Prostate gland (tissue), 2 donors: ENCODE measurements at places on chromosomes 12 and 14.
A peak's percentile ranks its signal among the peaks of the same experiment; 100 is the strongest.

DNA sequence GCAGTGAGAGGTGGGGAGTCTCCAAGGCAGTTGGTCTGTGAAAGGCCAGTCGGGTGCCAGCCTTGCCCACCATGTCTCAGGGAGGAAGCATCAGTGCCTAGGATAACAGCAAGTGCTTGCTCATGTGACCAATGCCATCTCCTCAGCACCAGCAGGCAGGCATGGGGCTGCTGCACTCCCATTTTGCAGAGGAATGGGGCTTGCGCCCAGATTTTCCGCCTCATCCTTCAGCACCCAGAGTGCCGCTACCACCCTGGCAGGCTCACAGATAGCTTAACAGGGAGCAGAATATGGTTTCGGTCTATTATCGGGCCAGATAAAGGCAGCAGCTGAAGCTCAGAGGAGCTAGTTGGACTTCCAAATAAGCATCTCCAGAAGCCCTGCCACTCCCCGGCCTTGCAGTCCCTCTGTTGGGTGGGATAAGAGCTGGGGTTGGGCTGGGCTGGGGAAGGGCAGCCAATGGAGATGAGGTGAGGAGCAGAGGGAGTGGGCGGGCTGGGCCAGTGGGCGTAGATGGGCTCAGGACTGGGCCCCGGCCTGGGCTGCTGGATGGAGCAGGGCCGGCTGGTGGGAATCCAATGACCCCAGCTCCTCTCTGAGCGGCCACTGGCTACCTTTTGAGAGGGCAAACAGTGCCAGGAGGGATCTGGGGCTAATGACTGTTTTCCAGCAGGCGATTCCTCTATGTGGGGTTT lies 8.4 kb upstream of the KRT80 start:
- H3K36me3 ChIP-seq = no peaks in the 10 kb centered on the region
- no peaks in the 10 kb centered on the region for H3K4me1 ChIP-seq
- H3K27ac ChIP-seq = no peak overlapping the region
- no peak for DNase-seq
- H3K27me3 ChIP-seq = no peaks in the 10 kb centered on the region

- no peaks in the 10 kb centered on the region for H3K36me3 ChIP-seq
- H3K27ac ChIP-seq = peak overlapping the region; percentile 61
- no peak for DNase-seq
- H3K27me3 ChIP-seq = no peaks in the 10 kb centered on the region
These were observed 7.3 kb upstream of the ZNF740 start for GRCh38 chr12:53173085-53173715.

DNA sequence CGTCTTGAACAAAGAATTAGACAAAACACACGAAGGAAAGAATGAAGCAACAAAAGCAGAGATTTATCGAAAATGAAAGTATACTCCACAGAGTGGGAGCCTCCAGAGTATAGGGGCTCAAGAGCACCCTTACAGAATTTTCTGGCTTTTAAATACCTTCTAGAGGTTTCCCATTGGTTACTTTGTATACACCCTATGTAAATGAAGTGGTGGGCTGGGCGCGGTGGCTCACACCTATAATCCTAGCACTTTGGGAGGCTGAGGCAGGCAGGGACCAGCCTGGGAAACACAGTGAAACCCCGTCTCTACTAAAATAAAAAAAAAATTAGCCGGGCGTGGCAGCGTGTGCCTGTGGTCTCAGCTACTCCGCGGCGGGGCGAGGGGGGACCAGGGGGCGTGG lies 13.1 kb upstream of the DNM1L start:
- no peaks in the 10 kb centered on the region for H3K4me1 ChIP-seq
- H3K36me3 ChIP-seq = no peaks in the 10 kb centered on the region
- no peak overlapping the region for H3K4me3 ChIP-seq
- no peak for DNase-seq

- no peaks in the 10 kb centered on the region for H3K4me1 ChIP-seq
- no peak overlapping the region for H3K4me3 ChIP-seq
- H3K27ac ChIP-seq = no peak overlapping the region
- no peak for DNase-seq
These were observed 321.0 kb downstream of the BCL11B start for GRCh38 chr14:98951031-98951430.

- H3K4me3 ChIP-seq = no peak overlapping the region
- no peaks in the 10 kb centered on the region for H3K36me3 ChIP-seq
- peak overlapping the region; percentile 29 for H3K27ac ChIP-seq
- H3K4me1 ChIP-seq = peaks cover 8% of the 10 kb centered on the region
- DNase-seq = no peak
These were observed 46.6 kb upstream of the PLEKHG6 start for GRCh38 chr12:6263931-6264330.

GRCh38 chr14:72186523-72186922 lies 254.3 kb downstream of the RGS6 start:
- no peak overlapping the region for H3K4me3 ChIP-seq
- no peaks in the 10 kb centered on the region for H3K27me3 ChIP-seq
- no peaks in the 10 kb centered on the region for H3K4me1 ChIP-seq
- DNase-seq = no peak
- no peaks in the 10 kb centered on the region for H3K36me3 ChIP-seq
- H3K27ac ChIP-seq = no peak overlapping the region

- DNase-seq = no peak
- no peaks in the 10 kb centered on the region for H3K4me1 ChIP-seq
- no peaks in the 10 kb centered on the region for H3K27me3 ChIP-seq
- no peak overlapping the region for H3K27ac ChIP-seq
These were observed 36.4 kb downstream of the ANKS1B start for GRCh38 chr12:99948370-99948769.

DNA sequence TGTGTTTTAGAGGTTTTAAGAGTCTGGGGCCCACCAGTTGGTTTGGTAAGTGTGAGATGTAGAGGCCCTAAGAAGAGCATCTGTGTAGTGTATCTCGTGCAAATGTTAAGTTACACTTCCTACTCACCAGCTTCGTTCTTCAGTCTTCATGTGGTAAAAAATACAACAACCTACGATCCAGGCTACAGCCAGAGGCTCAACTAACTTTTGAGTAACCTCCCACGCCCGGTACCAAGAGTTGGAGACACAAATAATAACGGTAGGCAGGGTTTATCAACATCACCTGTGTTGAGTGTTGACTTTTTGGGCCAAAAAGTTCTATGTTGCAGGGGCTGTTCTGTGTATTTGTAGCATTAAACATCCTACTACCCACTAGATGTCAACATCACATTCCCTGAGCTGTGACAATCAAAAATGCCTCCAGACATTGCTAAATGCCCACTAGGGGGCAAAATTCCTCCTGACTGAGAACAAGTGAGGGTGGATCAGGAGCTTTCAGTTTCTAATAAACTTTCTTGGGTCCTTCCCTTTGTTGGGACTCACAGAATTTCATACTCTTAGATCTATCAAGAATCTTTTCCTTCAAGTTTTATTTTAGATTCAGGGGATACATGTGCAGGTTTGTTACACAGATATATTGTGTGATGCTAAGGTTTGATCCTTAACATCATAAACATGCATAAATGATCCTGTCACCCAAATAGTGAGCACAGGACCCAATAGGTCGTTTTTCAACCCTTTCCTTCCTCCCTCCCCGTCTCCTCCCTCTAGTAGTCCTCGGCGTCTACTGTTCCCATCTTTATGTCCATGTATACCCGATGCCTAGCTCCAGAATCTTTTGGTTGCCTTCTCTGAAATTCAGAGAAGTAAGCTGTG lies 94.7 kb downstream of the SLC2A13 start:
- H3K4me3 ChIP-seq = no peak overlapping the region
- no peak overlapping the region for H3K27ac ChIP-seq
- no peaks in the 10 kb centered on the region for H3K4me1 ChIP-seq
- no peaks in the 10 kb centered on the region for H3K27me3 ChIP-seq

GRCh38 chr14:59918824-59919569 lies 947 bp upstream of the LRRC9 start:
- no peaks in the 10 kb centered on the region for H3K27me3 ChIP-seq
- peak; percentile 17 for DNase-seq
- H3K4me3 ChIP-seq = peak overlapping the region; percentile 43
- H3K36me3 ChIP-seq = no peaks in the 10 kb centered on the region

GRCh38 chr12:108060067-108060466 lies 69.0 kb upstream of the WSCD2 start:
- H3K27ac ChIP-seq = no peak overlapping the region
- no peak overlapping the region for H3K4me3 ChIP-seq
- no peaks in the 10 kb centered on the region for H3K36me3 ChIP-seq
- no peaks in the 10 kb centered on the region for H3K27me3 ChIP-seq
- no peak for DNase-seq

DNA sequence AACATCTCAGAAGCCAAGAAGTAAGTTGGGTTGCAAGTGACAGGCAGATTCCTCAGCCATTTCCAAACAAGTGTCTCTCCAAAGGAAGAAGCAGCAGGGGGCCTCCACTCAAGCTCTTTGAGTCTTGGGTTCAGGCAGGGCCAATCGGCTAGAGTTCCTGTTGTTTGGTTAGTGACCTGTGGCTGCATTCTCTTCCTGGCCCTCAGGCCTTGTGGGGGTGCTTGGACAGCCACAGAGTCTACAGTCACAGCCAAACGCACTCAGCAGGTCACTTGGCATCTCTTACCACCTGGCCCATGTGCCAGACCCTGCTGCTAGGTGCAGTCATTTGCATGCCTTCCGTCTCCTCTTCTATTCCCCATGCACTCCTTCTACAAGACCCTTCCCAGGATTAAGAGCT lies 353.9 kb downstream of the GRIN2B start:
- no peak overlapping the region for H3K4me3 ChIP-seq
- no peaks in the 10 kb centered on the region for H3K36me3 ChIP-seq
- no peak for DNase-seq
- H3K4me1 ChIP-seq = no peaks in the 10 kb centered on the region
- no peaks in the 10 kb centered on the region for H3K27me3 ChIP-seq

DNA sequence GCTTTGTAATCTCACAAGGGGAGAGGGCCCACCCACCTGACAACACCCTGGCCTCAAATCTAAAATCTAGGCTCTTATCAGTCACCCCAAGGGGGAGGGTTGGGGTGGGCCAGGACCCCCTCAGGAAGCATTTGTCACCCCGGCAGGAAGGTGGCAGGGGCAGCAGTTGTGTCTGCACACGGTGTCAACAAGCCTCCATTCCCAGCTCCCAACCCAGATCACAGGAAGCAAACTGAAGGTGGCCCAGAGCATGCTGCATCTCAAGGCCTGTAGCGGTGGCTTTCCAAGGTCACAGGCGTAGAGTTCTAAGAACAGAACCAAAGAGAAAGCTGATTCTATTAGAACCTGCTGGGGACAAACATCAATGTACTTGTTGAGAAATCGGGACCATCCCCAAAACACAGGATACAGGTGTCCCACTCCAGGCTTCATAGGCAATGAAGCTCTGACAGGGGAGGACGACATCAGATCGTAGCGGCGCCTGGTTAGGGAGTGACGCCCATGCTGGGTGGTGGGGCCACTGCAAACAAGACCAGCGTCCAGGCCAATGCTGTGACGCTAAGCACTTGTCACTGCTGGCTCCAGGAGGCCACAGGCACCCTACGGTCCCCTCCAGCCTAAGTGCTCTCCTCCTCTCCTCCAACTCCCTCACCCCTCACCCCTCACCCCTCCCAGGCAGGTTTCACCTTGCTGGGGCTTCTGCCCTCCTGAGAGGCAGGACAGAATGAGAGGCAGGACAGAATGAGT lies 52.9 kb downstream of the CCDC88C start:
- H3K36me3 ChIP-seq = no peaks in the 10 kb centered on the region
- no peaks in the 10 kb centered on the region for H3K27me3 ChIP-seq
- H3K27ac ChIP-seq = no peak overlapping the region
- H3K4me1 ChIP-seq = peaks cover 4% of the 10 kb centered on the region
- H3K4me3 ChIP-seq = no peak overlapping the region

DNA sequence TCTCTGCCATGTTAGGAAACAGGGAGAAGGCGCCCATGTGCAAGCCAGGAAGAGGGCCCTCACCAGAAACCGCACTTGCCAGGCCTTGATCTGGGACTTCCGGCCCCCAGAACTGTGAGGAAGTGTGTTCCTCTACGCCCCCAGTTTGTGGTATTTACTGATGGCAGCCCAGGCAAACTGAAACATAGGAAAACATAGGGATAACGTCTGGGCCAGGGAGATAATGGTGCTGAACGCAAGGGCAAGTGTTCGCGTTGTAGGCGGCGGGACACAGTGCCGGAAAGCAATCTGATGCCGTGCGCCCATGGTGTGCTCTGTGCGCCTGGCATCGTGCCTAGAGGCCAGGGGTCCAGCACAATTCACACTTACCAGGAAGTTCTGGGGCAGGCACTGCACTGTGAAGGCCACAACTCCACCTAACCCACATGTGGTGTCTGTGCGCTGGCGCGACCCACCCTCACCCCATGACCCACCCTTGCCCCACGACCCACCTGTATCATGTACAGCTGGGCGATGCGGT lies 53.6 kb downstream of the ARL6IP4 start:
- DNase-seq = no peak
- no peaks in the 10 kb centered on the region for H3K27me3 ChIP-seq
- H3K27ac ChIP-seq = no peak overlapping the region
- no peak overlapping the region for H3K4me3 ChIP-seq

- peaks cover 3% of the 10 kb centered on the region for H3K27me3 ChIP-seq
- H3K27ac ChIP-seq = no peak overlapping the region
- no peak for DNase-seq
- H3K36me3 ChIP-seq = no peaks in the 10 kb centered on the region
- H3K4me3 ChIP-seq = no peak overlapping the region
- H3K4me1 ChIP-seq = no peaks in the 10 kb centered on the region
These were observed 113.6 kb upstream of the SLC35F4 start for GRCh38 chr14:57979376-57980048.

- H3K27me3 ChIP-seq = no peaks in the 10 kb centered on the region
- H3K4me3 ChIP-seq = no peak overlapping the region
- peak; percentile 48 for DNase-seq
- H3K4me1 ChIP-seq = no peaks in the 10 kb centered on the region
- H3K27ac ChIP-seq = no peak overlapping the region
These were observed 106.0 kb upstream of the TMTC1 start for GRCh38 chr12:29889737-29890136.

DNA sequence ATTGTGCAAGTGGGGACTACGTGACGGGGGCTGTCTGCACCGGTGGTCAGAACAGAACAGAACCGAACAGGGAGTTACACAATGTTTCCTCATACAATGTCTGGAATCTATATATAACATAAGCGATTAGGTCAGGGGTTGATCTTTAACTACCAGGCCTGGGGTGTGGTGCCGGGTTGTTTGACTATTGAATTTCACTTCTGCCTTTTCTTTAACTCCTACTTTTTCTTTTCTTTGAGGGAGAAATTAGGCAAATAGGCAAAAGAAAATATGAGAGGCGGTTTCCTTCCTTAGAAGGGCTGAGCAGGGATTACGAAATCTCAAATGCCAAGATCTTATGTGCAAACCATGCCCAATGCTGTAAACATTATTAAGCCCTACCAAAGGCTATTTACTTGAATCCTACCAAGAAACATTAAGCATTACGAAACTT lies 140.3 kb downstream of the SLC38A6 start:
- no peak for DNase-seq
- no peak overlapping the region for H3K4me3 ChIP-seq
- H3K4me1 ChIP-seq = no peaks in the 10 kb centered on the region
- no peaks in the 10 kb centered on the region for H3K36me3 ChIP-seq
- H3K27ac ChIP-seq = no peak overlapping the region

GRCh38 chr12:57214398-57214781 lies 2.2 kb upstream of the NXPH4 start:
- no peak overlapping the region for H3K27ac ChIP-seq
- peak; percentile 53 for DNase-seq
- H3K36me3 ChIP-seq = peaks cover 5% of the 10 kb centered on the region
- peaks cover 1% of the 10 kb centered on the region for H3K27me3 ChIP-seq
- peaks cover 20% of the 10 kb centered on the region for H3K4me1 ChIP-seq
